Foreskin keratinocyte (primary cell): ENCODE measurements at places on chromosomes 3 and 15. TPM values are rescaled to one million over a fixed set of nuclear protein-coding genes. Genes with fewer than 3 reads are reported as not detected.

DNA sequence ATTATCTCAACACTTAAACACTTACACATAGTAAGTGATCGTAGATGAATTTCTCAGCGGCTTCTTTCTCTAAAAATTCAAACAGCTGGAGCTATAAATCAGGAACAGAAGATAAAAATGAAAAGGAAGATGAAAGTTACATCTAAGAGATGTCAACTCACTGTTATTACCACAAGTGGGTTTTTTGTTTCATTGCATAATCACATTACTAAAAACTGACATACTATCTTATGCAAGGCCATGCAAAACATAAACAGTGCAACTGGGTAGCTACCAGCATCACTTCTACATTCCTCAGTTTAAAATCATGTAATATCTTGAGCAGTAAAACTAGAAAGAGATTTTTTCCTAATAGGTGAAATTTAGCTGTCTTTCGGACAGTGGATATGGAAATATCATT is 14.9 kb downstream of the MINDY4B start:
- no peak for DNase-seq

DNA sequence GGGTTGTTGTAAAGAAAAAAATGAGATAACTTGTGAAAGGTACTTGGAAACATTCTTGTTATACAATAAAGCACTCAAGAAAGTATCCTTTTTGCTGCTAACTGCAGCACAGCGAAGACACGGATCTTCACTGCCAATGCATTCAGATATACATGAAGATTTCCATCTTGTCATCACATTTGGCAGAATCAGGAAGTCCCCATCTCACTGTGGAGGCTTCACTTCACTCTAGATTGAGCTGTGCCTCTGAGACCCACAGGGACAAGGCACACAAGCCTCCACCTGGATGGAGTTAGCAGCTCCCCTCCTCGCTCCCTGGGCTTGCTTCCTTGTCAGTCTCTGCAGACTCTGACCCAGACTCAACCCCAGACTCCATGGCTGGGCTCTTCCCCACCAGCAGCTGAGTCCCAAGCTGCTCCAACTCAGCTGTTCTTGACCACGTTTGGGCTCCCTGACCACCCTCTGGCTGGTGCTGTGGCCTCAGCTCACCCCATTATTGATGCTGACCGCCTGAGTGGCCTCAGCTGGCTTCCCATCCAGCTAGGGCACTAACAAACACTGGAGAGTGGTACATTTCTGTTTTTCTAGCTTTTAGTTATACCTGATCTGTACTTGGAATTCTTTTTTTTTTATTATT is 45.4 kb upstream of the SMAD3 start:
- no peak for DNase-seq

GRCh38 chr3:22450786-22451400 is 699.9 kb upstream of the ZNF385D start:
- DNase-seq = no peak

- DNase-seq = no peak
Measured at GRCh38 chr3:185828755-185829154, 3.9 kb upstream of the IGF2BP2 start.

DNA sequence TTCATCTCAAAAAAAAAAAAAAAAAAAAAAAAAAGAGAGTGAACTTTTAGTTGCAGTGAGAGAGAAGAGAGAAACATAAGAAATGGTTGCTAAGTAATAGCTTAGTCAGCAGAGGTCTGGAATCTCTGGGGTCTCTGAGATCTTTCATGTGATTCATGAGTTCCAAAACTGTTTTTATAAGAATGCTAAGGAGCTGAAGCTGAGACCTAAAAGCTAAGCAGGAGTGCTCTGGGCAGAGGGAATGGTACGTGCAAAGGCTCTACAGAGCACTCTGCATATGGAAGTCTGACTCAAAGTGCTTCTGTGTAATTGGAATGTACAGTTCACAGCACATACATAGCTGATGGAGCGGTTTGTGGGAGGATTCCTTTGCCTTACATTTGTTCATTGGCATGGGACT is 66.3 kb upstream of the LRIG1 start:
- no peak for DNase-seq

Gene ARNT2
- 0.21 and 0.25 TPM in 2 replicates for polyA plus RNA-seq

Gene ZNF774
- 0.81 and 1.1 TPM in 2 replicates for polyA plus RNA-seq

Gene GOLGA6L10
- 0.27 and 0.39 TPM in 2 replicates for polyA plus RNA-seq
